Spinal cord (tissue), 10 donors: ENCODE measurements at places on chromosomes 12 and 14.
A peak's percentile ranks its signal among the peaks of the same experiment; 100 is the strongest.

DNA sequence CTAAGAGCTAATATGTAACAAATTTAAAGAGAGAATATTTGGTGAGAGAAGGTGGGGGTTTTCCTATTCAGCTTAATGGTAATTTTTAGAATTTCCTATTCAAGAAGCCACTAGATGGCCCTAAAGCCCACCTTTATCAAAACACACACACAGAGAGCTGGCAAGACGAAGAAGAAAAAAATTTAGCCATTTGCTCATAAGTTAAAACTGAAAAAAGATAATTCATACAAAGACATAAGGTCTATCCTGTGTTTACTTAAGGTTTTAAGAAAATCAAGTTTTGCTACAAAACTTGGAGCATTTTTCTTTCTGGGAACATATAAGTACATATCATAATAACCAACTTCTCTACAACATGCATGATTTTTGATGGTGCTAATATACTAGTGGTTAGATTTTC, 46.8 kb upstream of the PCED1B start:
- DNase-seq: peak; percentile 45

DNA sequence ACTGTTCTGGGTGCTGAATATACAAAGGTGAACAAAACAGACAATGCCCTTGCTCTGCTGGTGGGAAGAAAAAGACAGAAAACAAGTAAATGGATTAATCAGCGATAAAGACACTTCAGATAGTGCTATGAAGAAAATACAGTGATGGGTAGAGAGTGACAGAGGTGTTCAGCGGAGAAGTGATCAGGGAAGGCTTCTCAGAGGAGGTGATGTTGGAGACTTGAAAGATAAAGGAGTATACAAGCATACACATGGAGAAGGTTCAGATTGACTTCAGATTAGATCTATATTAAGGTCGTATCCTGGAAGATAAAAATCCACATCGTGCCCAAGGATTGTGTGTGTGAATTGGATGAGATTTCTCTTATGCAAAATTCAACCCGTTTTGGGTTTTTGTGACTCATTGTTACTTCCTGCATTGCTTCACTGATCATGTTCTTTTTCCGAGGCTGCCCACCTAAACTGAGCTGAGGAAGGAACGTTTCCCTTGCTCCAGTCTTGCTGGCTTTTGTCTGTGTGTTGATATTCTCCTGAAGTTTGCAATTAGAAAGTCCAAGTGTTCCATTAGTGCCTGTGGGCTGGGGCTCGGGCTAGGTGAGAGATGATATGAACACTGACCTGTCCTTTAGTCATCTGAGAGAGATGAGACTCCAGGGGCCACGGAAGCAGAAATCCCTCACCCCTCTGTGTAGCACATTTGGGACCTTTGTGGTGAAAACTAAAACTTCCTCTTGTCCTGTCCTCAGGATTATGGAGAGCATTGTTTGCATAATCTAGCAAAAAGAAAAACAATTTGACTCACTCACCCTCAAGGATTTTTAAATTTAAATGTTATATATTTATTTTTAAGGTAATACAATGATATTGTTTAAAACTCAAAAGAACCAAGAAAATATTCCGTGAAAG, 27.6 kb downstream of the PLXNC1 start:
- DNase-seq: no peak

DNA sequence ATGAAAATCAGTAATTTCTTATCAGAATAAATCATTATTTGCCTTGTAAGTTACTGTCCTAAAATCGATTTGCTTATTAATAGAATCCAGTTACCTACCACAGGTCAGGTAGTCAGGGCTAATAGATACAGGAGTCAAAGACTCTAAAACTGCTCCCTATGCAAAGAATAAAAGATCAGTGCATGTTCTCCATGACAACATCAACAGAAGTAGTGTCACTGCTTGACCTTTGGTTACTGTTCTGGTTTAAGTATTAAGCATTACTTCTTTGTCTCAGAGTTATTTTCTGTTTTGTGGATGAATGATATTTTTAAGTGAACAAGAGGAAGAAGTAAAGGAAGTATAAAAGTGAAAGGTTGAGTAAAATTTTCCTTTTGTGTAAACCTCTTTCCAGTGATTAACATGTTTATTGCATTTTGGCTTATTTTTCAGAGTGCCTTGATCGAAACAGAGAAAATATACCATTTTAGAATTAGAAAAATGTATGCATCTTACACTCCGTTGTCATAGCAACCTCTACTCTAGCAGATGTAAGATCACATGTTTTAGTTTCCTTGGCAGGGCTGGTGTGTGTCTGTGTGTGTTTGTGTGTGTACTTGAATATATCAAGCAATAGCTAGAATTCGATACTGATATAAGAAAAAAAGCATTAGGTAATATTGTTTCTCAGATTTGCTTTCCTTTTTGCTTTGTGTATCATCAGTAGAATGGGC, 44.7 kb downstream of the ABCD2 start:
- no peak for DNase-seq

DNA sequence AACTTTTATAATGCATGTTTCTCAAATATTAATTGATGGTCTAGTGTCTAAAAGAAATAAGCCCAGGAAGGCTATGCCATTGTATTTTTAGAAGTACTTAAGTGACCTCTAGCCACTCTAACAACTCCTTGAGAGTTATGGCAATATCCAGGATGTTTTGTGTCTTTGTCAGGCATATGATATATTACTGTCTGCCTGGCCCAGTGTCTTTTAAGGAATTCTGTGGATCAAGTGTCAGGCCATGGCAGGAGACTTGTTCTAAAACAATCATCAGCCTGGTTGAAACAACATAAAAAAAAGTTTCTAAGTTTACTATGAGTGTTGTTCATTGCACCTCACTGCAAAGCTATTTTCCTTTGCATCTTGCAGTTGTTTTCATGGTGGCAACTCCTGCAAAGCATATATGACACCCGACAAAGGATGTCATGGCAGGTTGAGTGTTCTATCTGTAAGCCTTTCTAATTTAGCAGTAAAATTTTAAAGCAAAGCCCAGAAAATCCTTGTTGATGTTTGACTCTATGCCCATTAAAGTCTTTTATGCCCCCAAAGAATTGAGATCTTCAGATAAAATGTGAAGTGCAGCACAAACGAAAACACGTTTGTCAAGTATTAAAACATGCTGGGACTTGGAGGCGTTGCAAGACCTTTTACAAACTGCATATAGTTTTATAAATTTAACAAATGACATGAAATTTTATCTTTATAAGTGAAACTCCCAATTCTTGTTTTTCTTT, 89.5 kb upstream of the SLC38A2 start:
- no peak for DNase-seq

GRCh38 chr12:52539083-52539820, 13.7 kb downstream of the KRT71 start:
- no peak for DNase-seq

DNA sequence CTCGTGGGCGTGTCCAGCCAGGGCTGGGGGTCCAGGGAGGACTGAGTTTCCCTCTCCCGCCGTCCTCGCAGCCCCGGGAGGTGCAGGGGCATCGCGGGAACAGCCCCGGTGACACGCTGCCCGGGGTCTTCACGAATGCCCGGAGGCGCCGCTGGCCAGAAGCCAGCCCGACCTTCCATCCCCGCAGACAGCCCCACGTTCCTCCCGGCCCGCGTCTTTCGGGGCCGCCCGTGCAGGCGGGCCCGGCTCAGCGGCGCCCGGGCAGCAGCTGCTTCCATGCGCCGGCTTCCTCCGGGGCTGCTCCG, 827 bp upstream of the TEDC1 start:
- no peak for DNase-seq

- no peak for DNase-seq
These were observed 32.7 kb downstream of the RTRAF start for GRCh38 chr14:52021957-52022600.

- DNase-seq: no peak
These were observed 58.0 kb downstream of the DIP2B start for GRCh38 chr12:50562520-50563433.

DNA sequence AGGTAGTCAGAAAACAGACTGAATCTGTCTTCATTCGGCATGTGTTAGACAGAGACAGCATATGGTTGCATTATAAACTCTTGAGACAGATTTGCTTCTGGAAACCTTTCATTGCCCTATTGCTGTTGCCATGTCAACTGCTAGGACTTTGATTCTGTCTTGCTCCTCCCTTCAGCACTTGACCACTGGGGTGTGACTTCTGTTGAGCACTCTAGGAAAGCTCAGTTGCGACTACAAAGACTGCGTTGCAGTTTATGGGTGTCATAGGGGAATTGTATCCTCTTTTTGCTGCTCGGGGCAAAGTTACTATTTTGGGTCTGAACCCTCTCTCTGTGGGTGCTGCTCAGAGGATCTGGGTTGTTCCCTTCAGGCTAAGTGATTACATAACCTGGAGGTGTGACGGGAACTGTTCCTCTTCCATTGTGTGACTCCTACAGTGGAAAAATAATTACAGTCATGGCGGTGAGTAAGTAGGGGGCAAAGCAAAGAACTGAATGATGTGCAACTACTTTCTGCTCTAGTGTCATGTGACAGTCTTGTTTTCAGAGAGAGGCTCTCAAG, 44.3 kb upstream of the TRIM9 start:
- no peak for DNase-seq

DNA sequence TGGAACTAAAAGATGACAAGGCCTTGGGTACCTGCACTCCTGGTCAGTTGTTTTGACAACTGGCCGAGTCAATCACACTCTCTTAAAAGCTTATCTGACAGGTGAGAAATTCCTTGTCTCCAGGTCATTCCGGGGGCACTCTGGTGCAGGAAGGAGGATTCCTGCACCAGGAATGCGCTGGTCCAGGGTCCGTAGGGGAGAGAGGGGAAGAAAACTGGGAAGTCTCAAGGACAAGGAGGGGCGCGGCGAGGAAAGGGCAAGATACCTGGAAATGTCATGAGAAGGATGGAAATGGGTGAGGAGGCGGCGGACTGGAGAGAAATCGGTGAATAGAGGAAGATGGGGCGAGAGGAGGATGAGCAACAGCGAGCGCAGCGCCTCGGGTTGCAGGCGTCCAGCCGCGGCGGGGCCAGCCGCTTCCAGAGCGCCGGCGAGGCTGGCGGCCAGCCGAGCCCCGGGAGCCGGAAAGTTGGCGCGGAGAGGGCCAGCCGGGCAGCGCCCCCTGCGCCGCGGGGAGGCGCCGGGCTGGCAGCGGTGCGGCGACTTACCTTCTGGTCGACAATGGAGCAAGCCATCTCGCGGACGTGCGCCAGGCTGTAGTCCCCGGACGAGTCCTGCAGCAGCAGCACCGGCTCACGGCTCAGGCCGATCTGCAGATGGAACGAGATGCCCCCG, 809 bp downstream of the PRKD1 start:
- peak; percentile 82 for DNase-seq

DNA sequence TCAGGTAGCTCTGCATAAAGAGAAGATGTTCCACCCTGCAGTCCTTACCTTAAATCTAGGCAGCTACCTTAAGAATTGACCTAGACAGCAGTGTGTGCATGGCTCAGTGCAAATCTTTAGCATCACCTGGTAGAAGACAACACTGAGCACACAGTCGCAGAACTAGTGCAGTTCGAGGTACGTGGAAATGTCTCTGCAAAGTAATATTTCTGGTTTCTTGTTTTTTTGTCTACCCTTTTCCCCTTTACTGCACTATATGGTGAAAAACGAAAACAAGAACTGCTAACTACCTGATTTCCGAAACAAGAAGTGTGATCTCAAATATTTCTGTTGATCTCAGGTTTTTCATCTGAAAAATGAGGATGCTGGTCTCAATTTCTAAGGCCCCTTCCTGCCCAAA, 82.5 kb downstream of the ETV6 start:
- DNase-seq: no peak
